Effector CD4-positive, alpha-beta T cell (primary cell): ENCODE measurements at places on chromosomes 16 and 17.

- DNase-seq: no peak
These were observed 15.6 kb downstream of the HIGD1B start for GRCh38 chr17:44863061-44863918.

DNA sequence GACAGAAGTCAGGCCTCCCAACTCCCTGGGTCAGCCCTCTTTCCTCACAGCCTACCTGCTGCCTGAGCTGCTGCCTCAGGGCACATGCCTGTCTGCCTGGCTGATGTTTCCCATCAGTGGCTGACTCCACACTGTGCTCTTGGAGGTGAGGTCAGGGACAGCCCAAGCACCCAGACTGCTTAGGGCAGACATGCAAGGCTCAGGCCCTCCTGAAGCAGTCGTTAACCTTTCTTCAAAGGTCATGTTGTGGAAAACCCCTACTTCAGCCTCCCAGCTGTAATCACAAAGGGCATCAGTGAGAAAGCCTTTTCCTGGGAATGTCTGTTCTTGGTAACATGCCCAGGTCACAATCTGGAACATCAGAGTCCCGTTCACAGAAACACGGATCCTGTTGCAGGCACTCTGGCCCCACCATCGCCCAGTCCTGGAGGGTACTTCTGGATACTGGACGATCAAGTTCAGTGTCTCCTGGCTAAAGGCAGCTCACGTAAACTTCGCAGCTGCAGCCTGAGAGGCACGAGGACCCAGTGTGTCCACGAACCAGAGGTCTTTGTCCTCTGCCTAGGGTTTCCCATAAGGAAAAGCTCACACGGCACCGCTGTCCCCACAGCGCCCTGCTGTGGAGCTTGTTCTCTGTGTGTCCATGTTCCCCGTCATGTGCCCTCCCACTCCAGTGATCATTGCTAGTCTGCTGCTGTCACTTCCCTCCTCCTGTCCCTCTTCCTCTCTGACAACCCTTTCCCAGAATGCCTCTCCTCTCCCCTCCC, 54.9 kb downstream of the GNAO1 start:
- DNase-seq: no peak

- no peak for DNase-seq
These were observed 372.9 kb downstream of the CDH13 start for GRCh38 chr16:82999711-83000110.

GRCh38 chr16:2492292-2492691, 17.4 kb downstream of the TBC1D24 start:
- no peak for DNase-seq

DNA sequence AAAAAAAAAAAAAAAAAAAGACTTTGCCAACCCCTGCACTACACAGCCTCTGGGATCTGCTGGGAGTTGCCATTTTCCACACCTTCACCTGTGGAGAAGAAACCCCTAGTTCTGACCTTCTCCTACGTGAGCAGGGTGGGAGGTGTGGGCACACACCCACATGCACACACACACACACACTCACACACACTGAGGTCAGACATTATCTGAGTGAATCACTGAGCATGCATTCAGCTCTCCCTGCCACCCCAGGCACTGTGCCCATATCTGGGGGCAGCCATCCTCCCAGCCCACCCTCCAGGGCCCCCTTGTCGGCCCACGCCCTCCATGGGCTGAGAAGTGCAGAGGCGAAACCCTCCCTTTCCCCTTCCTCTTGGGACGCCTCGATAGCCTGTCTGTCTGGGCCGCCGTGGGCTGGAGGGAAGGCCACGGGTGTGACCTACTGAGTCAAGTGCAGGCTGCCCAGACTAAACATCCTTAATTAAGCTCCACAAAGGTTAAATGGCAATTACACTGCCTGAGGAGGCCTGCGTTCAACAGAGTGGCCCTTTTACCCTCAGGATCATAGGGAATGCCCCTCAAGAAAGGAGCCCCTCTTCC, 143.8 kb downstream of the C16orf95 start:
- no peak for DNase-seq

GRCh38 chr17:61720016-61720795, 129.2 kb upstream of the NACA2 start:
- DNase-seq: no peak

- DNase-seq: no peak
These were observed 3.6 kb downstream of the SH2B1 start for GRCh38 chr16:28867241-28867640.

DNA sequence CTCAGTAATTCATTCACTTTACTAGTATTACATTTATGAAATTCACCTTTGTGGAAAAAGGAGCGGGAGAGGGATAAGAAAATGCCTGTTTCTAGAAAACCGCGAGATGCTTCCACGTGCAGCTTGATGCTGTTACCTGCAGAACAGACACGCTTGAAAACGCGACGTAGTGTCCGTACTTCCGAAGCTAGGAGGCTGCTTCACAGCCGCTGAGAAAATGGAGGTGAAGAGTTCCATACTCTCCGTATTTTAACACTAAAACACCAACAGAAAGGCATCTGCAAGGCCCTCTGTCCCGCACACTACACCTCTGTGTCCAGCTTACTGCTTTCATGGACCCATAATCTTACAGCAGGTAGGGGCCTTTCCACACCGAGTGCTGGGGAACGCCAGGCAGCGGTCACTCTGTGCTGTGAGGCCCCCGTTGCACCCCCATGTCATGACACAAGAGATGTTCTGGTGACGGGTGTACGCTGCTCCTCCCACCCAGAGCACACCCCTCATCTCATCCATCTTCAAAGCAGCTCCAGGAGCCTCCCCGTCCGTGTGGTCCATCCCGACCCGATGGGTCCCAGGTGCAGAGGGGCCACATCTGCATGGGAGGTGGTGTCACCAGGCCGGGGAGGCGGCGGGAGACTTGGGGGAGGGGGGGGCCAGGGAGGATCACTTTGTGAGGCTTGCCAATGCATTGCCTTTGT, 40.4 kb downstream of the USP22 start:
- no peak for DNase-seq

GRCh38 chr16:25750488-25751216, 58.9 kb downstream of the HS3ST4 start:
- DNase-seq: no peak

GRCh38 chr16:2912330-2913199, 834 bp downstream of the FLYWCH1 start:
- DNase-seq: peak; percentile 21

GRCh38 chr17:58056476-58056875, 26.7 kb upstream of the DYNLL2 start:
- DNase-seq: no peak

- no peak for DNase-seq
These were observed 177.6 kb downstream of the IRF8 start for GRCh38 chr16:86076606-86077005.

DNA sequence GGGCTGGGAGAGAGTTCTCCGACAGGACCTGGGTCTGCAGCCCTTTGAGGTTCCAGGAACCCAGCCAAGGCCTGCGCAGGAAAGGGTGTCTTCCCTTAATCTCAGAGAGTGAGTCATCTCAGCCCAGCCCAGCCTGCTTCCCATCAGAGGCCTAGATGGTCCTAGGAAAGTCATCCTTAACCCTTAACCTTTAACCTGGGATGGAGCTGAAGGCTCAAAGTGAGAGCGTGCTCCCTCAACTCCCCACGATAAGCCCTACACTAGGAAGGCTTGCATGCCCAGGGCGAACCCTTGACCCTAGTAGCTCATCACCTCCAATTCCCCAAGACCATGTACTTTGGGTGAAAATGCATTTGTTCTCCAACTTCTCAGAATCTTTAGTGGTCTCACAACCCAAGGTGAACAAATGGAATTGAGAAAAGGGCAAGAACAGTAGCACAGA, 4.8 kb upstream of the ATXN7L3 start:
- no peak for DNase-seq

- peak; percentile 63 for DNase-seq
These were observed at the start of gene CYBA for GRCh38 chr16:88650749-88651275. CYBA (minus strand) TSS chr16:88651053; CDS start chr16:88651013, 40 bp downstream.

DNA sequence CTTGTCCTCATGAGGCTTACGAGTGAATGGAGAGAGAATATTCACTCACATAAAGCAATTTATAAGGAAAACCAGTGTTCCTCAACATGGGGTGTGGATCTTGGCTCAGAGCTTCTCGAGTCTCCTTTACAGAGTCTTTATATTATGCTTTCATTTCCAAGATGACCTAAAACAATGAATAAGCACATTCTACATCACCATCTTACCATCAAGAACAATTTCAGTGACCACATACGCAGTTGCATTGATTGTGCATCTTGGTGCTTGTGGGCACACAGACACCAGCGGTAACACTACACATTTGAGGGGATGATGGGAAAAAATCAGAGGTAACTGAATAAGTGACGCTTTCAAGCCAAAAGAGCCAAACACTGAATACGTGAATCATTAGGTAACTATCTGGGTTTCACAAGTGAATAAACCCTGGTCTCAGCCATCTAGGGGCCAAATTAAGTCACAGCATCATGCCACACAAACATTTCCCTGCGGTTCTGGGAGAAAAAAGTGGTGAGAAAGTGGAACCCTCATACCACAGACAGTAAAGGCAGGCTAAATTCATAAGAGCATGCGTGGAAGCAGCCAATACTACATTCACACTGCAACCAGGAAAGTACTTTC, 9.4 kb downstream of the CWC25 start:
- DNase-seq: no peak

DNA sequence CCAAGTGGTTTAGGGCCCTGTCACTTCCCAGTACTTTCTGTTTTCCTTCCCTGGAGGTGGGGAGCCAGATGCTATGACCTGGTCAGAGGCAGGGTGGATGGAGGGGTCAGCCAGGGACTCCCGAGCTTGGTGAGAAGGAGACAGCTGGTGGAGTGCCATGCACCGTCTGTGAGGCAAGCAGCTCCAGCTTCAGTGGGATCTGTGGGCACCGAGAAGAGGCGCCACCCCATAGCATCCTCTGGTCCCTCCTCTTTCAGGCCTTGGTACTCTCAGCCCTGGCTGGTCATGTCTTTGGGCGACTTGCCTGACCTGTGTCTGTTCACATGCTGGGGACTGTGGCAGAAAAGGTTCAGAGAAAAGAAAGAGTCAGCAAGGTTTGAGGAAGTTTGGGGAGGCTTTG, 299.3 kb upstream of the N4BP1 start:
- no peak for DNase-seq

DNA sequence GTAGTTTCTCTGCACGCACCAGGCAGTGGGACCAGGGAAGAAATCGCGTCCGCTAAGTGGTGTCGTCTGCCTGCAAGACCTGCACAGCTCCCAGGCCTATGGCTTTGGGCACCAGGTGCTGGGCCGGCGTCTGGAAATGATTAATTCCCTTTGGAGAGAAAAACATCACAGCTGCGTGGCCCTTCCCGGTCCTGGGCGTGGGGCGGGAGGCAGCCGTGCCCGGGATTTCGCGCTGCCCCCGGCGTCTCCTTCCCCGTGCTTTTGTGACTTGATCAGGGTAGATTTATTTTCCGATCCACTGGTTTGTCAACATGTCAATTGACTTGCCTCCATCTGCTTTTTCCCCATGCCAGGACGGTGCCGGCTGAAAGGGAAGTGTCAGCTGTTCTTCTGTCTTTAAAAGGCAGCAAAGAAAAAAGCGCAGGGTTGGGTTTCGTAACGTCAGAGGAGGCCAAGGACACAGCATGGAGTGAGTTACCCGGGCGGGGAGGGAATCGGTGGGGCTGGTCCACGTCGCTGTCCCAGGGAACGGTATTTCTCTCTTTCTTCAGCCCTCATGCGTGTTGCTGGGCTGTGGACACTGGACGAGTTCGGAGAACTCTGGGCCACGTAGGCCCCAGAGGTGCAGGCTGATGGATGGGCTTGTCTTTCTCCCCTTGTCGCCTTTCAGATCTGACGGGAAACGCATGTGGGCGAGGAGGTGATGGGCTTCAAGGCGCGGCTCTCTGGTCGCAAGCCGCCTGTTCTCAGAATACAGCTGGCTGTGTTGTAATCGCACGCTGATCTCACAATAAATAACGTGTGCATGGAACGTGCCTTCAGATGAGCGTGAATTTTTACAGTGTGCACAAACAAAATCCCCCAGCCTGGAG, 188.1 kb upstream of the ZNF469 start:
- no peak for DNase-seq

DNA sequence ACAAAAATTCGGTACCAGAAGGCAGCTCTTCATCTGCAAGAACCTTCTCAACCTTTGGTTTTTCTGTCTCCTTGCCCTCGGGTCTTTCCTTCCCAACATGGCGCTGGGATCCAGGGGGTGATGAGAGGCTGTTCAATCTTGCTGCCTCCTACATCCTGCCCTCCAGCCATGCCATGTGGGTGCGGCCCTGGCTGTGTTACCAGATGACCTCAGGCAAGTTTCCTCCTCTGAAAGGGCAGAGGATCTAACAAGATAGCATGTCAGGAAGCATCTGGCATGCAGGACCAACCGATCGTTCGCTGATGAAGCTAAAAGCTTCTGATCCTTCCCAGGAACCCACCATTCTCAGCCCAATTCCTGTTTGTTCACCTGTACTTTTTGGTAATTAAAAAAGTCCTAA, 36.8 kb upstream of the BCAR1 start:
- DNase-seq: no peak

DNA sequence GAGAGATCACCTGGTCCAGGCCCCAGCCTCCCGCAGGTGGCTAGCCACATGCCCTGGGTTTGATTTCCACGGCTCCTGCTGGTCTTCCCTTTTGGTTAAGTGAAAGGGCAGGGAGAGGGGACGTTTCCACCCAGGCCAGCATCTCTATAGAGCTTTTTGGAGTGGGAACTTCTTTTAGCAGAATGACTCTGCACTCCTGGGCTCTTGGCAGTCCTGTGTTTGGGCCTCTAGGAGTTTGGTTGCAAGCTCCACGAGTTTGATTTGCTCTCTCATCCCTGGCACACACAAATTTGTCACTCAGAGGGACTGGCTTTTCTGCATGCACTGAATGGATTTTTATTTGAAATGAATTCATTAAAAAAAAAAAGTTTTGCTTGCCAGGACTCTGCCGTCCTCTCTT, 32.8 kb downstream of the MSI2 start:
- no peak for DNase-seq

GRCh38 chr16:57646388-57647039, 18.1 kb downstream of the ADGRG1 start:
- DNase-seq: no peak

GRCh38 chr17:17289701-17290100, 8.7 kb upstream of the COPS3 start:
- no peak for DNase-seq

- DNase-seq: no peak
These were observed 62.9 kb upstream of the CPHXL start for GRCh38 chr16:75789237-75789636.

DNA sequence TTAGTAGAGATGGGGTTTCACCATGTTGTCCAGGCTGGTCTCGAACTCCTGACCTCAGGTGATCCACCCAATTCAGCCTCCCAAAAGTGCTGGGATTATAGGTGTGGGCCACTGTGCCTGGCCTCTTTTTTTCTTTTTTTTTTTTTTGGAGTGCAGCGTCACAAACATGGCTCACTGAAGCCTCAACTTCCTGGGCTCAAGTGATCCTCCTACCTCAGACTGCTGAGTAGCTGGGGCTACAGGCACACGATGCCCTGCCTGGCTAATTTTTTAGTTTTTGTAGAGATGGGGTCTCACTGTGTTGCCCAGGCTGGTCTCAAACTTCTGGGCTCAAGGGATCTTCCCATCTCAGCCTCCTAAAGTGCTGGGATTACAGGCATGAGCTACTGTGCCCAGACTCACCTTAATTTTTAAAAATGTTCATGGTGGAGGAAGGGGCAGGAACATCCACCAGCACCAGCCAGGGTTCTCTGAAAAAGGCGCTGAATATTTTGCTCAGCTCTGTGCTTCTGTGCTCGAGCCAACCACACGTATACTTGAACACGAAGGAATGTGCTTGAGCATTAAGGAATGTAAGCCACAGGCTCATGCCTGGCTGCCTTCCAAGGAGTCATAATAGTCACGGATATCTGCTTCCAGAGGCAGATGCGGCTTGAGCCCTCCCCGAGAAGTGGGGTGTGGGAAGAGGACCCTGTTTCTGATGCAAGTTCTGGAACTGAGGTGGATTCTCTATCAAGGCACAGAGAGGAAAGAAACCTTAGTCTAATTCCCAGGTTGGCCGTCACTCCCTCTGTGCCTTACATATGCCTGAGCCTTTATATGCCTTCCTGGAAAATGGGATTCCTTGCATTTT, 65.5 kb upstream of the CREBBP start:
- DNase-seq: no peak
